ENCODE measurements at places on chromosomes 6 and 20.

GRCh38 chr6:129895692-129896091, 34.6 kb upstream of the TMEM244 start:
- no peak for DNase-seq

- no peak for DNase-seq
Measured at GRCh38 chr20:37630166-37630565, 63.7 kb upstream of the CTNNBL1 start.

- DNase-seq = no peak
Measured at GRCh38 chr6:837380-837779, 144.4 kb upstream of the EXOC2 start.

DNA sequence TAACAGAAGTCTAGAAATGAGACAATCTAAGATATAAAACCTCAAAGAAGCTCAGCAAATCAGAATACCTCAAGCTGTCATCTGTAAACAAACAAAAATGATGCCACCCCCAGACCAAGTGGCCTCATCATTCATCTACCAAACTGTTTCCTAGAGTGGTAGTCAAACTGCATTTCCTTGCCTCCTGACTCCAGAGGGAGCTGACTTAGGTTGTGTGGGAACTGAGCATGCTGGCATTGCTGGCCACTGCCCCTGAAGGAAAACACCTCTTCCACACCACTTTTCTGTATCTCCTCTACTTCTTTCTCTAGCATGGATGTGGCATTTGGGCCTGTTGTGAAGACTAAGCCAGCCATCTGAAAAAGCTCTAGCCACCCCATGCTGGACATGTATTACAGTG, 56.3 kb downstream of the ZHX3 start:
- no peak for DNase-seq

DNA sequence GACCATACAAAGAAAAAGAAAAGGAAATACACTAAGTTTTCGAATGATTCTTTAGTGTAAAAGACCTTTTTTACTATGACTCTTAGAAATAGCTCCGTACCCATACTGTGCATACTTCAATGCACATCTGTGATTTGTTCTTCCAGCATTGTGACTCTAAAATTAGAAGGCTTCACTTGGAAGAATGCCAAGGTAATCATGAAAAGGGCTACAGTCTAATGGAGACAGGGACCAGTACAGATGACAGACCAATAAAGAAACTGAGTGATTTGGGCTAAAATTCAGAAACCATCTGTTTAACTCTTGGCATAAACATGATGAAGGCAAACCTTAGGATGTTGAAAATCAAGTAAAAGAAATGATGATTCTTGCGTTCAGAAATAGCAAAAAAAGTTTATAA, 46.3 kb downstream of the CYP39A1 start:
- no peak for DNase-seq
